ENCODE measurements at places on chromosomes 16 and 17. TPM values are rescaled to one million over a fixed set of nuclear protein-coding genes. Genes with fewer than 3 reads are reported as not detected.

DNA sequence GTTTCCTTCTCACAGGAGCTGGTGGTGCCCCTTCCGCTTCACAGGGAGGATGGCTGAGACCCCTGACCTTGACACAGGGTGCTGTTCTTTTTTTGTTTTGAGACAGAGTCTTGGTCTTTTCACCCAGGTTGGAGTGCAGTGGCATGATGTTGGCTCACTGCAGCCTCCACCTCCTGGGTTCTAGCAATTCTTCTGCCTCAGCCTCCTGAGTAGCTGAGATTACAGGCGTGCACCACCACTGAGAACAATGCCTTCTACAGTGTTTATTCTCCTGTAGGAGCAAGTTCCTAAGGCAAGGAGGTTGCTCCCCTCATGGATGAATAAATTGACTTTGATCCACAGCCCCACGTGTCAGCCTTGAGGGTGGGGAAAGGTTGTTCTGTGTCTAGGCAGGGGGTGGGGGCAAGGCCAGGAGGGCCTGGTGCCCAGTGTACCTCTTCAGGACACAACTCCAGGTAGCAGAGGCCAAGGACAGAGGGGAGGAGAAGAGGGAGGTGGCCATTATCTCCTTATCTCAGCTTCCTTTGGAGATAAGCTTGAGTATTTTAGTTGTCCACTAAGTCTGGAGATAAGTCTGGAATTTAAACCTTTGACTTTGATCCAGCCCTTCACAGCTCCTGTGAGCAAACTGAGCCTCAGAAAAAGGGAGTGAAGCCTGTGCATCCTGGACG, 159.4 kb downstream of the SEC14L1 start:
- DNase-seq, result no peak

GRCh38 chr16:54326266-54326662, 39.7 kb upstream of the IRX3 start:
- DNase-seq, result no peak

DNA sequence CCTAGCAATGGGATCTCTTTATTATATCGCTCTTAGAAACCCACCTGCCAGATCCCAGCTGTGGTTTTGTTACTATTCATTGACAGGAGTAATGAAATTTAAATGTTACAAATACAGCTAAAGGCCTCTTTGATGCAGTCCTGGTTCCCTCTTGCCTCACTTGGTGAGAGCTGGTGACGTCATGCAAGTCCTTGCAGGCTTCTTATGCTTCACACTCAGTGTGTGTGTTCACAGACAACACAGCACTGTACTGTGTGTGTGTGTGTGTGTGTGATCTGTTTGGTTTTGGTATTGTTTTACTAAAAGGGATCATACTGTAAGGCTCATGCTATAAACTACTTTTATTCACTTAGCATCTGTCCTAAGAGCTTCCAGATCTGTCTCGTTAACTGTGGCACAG, 75.0 kb downstream of the USP22 start:
- DNase-seq, result no peak

DNA sequence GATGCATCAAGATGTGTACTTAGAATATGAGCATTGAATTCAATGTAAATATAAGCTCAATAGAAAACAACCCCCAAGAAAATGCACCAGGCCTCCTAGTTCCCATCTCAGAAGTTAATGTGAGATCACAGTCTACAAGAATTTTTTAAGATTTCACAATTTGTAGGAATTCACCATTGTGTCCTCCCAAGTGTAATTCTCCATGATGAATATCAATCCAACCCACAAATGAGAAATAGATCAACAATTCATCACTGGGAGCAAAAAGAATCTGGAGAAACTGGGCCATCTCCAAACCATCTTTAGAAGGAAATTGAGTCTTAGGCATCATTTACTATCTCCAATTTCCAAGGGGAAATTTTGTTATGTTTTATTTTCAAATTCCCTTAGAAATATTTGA, 310.5 kb upstream of the GOT2 start:
- DNase-seq, result no peak

GRCh38 chr16:87864331-87864989, 4.8 kb downstream of the SLC7A5 start:
- no peak for DNase-seq

GRCh38 chr17:78219396-78220150, 5.5 kb downstream of the BIRC5 start:
- no peak for DNase-seq

GRCh38 chr17:35191001-35191695, 3.0 kb downstream of the SLC35G3 start:
- DNase-seq, result no peak

GRCh38 chr17:71063127-71063526, 893.8 kb downstream of the KCNJ2 start:
- no peak for DNase-seq

GRCh38 chr16:86761111-86762031, 183.0 kb downstream of the FOXL1 start:
- peak; percentile 63 for DNase-seq

GRCh38 chr17:4318186-4318585, 48.3 kb downstream of the UBE2G1 start:
- DNase-seq, result no peak

DNA sequence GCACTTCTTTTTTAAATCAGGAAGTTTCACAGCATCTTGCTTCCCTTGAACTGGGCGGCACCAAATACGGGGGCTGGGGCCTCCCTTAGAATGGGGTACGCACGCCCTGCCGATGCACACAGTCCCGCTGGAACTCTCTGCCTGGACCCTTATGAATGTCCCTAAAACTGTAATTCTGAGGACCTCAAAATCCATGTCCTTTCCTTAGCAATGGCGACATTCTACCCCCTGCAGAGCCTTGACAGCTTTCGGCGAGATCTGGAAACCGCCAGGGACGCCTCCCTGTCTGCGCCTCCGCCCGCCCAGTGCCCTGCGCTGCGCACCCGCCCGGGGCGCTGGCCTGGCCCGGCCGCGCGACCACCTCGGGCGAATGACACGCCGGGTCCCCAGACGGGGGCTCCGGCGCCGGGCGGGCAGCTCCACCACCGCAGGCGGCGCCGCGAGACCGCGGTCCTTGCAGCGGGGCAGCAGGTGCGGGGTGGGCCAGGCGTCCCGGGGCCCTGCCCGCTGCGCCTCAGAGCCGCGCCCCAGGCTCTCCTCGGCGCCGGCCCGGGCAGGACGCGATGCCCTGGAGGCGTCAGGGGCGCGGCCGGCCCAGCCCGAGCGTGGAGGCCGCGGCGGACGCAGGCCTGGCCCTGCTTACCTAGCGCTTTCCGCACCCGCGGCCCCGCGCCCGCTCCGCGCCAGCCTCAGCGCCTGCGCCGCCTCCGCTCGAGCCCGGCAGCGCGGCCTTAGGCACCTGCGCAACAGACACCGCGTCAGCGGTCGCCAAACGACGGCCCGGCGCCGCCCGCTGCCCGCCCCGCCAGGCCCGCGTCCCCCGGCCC, 548 bp downstream of the HAGH start:
- DNase-seq, result peak; percentile 41

- DNase-seq, result no peak
Measured at GRCh38 chr16:12529582-12529981, 274.1 kb downstream of the CPPED1 start.

GRCh38 chr17:79907850-79908249, 68.6 kb upstream of the CBX4 start:
- no peak for DNase-seq

DNA sequence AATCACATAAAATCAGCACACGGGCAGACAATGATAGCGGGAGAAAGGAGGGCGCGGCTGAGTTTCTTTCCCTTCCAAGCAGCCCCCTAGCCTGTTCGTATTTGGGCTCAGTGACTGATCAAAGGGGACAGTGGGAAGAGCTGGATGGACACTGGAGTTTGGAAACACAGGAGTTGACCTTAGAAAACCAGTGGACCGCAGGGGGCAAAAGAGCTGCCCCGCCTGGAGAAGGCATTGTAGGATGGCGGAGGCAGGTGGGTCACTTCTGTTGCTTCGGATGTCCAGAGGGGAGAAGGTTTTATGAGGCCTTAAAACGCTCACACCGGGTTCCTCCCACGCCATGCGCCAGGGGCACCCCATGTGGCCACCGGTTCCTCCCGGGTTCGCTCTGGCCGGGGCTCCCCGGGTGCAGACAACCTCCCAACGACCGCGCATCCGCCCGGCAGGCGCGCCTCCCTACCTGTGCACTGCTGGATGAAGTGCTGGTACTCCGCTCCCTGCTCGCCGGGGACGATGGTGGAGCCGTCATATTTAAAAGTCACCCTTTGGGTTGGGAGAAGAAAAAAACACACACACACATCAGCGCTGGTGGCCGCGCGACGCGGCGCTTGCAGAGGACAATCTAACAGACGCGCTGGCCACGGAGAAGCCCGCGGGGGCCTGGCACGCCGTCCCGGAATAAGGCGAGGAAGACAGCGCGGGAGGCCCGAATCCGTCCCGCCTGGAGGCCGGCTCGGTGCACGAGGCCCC, 662 bp downstream of the COTL1 start:
- peak; percentile 10 for DNase-seq

DNA sequence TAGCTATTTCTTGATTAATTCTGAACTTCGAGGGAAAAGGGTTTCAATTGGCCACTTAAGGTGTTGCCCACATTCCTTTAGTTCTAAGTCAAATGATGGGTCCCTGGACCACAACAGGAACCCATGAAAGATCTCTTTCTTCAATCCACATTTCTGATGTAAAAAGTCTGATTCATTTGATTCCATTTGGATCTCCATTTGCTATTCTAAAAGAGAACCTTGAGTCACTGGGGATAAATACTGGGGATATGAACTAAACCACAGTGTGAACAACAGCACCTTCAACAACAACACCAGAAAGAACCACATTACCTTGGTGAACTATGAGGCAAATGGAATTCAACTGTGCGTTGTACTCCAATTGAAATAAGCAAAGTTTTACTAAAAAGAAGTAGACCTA, 108.9 kb upstream of the IRX5 start:
- no peak for DNase-seq

GRCh38 chr16:56388209-56388608, 37.1 kb downstream of the AMFR start:
- DNase-seq, result no peak

GRCh38 chr17:9232591-9233270, 211.4 kb downstream of the NTN1 start:
- no peak for DNase-seq

- DNase-seq, result no peak
Measured at GRCh38 chr16:2986623-2987188, 6.5 kb upstream of the PKMYT1 start.

CHST5 gene
- total RNA-seq, result not detected

TP53TG3 gene
- not detected for total RNA-seq

ADAMTS18 gene
- not detected for total RNA-seq

SLC12A3 gene
- total RNA-seq, result not detected

GALR2 gene
- 0.13 TPM for total RNA-seq

TLCD2 gene
- total RNA-seq, result 2.0 TPM

KIFC3 gene
- total RNA-seq, result 50.4 TPM

WFIKKN1 gene
- total RNA-seq, result 0.05 TPM

ZSCAN10 gene
- total RNA-seq, result not detected

All from SK-MEL-5 (cell line).